GM10248 (cell line): ENCODE measurements at places on chromosomes 3 and 15.

GRCh38 chr15:50261981-50262380, 3.5 kb downstream of the HDC start:
- DNase-seq: no peak

DNA sequence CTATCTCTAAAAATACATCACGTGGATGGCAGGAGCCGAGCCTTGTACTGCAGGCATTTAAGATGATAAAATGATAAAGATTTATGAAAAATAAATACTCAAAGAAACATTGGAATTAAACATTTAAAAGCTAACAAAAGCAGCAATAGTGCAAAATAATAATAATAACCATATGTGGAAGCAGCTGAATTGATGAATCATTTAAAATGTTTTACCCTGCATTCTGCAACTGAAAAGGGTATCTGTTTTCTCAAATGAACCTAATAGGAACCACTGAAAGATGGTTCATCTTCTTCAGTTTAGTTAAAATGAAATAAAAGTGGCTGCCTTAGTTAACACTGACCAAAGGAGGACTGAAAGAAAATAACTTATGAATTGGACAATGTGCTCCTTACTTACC, 436.1 kb downstream of the TUSC7 start:
- no peak for DNase-seq

DNA sequence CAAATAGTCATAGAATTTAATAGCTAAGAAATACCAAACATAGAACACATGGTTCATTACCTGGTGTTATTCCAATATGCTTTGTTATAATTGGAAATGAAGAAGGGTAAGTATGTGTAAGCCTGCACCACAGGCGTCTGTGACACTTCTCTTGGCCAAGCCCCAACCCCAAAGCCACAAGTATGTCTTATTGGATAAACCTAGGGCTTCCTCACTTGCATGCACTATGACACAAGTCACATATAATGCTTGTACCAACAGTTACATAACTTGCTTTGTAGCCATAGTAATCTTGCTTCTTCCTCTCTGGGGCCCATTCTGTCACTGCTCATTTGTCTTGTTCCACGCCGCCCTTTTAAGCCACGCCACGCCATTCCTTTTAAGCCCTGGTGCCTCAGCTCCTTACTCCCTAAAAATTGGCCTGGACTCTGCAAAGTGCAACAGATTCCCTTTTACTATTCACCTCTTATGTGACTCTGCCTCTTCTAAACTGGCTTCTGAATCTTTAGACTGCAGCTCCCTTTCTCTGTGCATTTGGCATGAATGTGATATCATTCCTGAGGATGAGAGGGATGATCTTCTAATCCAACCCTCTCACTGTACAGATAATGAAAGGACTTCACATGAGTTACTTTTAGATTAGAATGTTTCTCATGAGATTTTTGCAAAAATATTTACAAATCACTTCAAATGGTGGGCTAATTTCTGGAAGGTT, 48.1 kb upstream of the EPHA3 start:
- DNase-seq: no peak

GRCh38 chr3:58034738-58035523, 26.7 kb downstream of the FLNB start:
- peak; percentile 88 for DNase-seq

GRCh38 chr3:9230596-9230995, 18.9 kb downstream of the SRGAP3 start:
- DNase-seq: no peak

DNA sequence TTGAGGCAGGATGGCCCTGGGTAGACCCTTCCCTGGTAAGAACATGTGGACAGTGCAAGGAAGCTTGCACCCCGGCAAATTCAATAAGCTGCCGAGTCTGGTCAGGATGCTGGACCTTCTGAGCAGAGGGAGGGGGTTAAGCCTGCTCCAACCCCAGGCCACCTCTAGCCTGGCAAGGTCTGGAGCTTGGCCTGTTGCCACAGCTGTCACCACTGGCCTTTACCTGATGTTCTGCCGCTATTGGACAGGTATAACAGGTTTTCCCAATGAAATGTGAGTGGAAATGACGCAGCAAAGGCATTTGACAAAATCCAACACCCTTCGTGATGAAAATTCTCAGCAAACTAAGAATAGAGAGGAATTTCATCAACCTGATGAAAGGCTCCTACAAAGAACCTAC, 699 bp upstream of the MESP1 start:
- DNase-seq: no peak

- no peak for DNase-seq
Observed at GRCh38 chr3:185583925-185584324, 2.2 kb upstream of the SENP2 start.

DNA sequence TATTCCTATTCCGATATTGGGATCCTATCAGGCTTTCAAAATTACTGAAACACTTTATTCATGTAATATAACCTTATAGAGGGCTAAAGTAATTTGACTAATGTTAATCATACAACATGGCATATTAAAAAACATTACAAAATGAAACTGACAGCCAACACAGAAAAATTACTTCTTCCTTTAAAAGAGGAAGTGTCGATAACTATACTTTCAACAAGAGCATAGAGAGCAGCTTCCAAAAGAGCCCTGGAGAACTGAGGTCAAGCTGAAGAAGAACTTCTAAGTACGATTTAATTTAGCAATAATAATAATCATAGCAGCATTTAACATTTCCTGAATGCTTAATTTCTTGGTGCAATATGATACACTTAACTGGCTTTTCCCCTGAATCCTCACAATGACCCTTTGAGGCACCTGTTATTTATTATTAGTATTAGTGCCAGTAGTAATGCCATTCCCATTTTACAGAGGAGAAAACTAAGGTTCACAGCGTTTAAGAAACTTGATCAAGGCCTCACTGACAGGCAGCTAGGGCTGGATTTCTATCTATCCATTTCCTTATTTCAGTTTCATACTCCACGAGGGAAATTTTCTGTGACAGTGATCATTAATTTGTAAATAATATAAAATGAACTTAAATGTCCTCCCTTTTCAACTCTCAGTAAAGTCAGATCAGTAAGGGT, 181.6 kb downstream of the CFAP20DC start:
- DNase-seq: peak; percentile 14

DNA sequence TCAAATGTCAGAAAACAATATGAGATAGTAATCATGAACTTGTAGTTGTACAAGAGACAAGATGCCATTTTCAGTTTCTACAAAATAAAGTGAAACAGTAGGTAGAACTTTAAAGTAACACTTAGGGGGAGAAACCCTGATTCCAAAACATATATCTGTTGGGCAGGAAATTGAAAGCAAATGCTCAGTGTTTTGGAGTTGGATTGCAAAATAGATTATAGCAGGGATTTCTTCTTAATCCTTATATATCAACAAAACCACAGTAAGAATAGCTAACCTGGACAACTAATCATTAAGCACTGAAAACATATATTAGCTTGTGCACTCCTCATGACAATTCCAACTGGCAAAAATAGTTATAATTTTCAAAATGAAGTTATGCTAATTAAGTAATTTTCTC, 46.9 kb downstream of the COMMD2 start:
- DNase-seq: no peak
